Activated CD8-positive, alpha-beta memory T cell treated with anti-CD3 and anti-CD28 coated beads, Interleukin-2, amount 50 U/mL, for 48 hours (primary cell): ENCODE measurements at places on chromosomes 7 and 10.

GRCh38 chr7:54429111-54429510 lies 113.1 kb upstream of the VSTM2A start:
- DNase-seq: no peak

GRCh38 chr10:35585903-35586535 lies 19.1 kb upstream of the GJD4 start:
- DNase-seq: no peak

GRCh38 chr7:143269251-143269650 lies 6.0 kb downstream of the GSTK1 start:
- DNase-seq: no peak

DNA sequence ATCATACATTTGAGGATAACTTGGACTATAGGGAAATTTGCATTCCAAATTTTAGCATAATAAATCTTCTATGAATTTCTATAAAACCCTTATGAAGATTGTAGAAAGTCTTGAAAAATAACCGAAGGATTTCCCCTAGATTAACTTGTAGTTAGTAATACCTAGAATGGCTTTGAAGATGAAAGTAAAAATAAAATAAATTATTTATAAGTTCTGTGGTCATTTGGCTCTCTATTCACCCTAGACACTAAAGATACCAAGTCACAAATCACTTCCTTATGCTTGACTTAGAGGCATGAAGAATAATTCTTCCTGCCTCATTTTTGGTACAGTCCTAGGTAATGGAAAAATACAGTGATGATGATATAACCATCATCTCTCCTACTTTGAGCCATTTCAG lies 79.3 kb downstream of the CSTF2T start:
- DNase-seq: no peak
